ENCODE measurements at places on chromosomes 12 and 14.

- no peak for DNase-seq
Measured at GRCh38 chr12:63897931-63898330, 53.4 kb downstream of the SRGAP1 start.

GRCh38 chr14:89304972-89305703 lies 111.9 kb downstream of the FOXN3 start:
- DNase-seq = peak; percentile 63

DNA sequence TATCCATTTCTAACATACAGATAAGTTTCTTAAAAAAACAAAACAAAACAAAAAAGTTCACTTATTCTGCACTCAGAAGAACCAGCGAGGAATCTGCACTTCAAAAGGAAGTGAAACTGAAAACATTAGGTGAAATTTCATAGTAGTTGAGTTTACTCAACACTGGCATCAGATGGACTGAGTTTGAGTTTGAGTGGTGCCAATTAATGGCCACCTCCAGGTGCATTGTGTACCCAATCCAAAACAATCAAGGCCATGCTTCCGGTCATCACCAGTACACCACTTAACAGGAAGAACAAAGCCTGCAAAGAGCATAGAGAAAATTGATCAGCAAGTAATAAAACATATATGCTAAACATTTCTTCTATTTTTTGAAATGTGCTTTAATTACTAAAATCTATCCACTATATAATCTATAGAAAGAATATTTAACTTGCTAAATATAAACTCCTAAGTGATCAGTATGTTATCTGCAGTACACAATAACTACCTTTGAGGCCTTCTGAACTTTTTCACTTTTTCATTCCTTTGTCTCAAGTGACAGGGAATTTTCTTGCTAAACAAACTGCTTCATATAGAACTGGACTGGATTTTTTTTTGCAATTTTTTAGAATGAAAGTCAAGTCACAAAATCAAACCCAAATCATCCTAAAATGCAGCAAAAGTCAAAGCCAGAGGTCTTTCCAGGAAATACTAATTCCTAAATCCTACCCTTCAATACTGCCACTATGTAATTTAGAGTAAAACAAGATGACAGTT lies 11.5 kb downstream of the SLC38A2 start:
- DNase-seq = no peak

- DNase-seq = no peak
Measured at GRCh38 chr12:55676707-55677106, 31.0 kb downstream of the ITGA7 start.
